Brain microvascular endothelial cell (primary cell): ENCODE measurements at places on chromosomes 3 and 15.

DNA sequence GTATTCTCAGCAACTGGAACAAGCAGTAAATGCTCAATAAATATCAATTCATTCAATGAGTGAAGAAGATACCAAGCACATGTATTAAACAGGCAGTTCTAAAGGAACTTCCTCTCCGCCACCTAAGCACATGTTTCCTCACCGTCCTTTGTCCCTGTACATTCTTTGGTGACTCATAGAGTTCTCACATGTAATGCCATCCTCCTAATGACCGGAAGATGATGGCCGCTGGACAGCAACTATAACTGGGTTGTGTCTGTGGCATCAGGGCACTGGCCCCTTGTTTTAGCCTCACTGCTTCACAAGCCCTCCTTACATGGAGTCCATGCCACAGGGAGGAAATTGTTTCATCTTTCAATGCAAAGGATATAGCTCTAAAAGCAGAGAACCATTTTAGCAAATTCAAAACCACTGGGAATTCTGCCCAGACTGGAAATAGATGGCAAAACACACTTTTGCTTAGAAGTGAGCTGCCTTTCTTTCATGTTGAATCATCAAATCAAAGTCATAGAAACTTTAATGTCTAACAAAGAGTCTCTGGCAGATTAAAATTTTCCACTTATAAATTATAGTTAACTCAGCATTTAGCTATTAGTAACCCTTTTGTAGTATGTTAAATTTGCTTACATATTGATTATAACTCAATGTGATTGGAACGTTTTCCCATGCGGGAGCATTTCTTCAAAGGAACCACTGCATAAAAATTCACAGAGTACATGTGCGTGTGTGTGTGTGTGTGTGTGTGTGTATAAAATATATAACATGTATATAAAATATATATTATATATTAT is 74.1 kb downstream of the GAP43 start:
- no peak for DNase-seq

- DNase-seq = no peak
Observed at GRCh38 chr15:42270551-42270950, 2.5 kb upstream of the GANC start.

DNA sequence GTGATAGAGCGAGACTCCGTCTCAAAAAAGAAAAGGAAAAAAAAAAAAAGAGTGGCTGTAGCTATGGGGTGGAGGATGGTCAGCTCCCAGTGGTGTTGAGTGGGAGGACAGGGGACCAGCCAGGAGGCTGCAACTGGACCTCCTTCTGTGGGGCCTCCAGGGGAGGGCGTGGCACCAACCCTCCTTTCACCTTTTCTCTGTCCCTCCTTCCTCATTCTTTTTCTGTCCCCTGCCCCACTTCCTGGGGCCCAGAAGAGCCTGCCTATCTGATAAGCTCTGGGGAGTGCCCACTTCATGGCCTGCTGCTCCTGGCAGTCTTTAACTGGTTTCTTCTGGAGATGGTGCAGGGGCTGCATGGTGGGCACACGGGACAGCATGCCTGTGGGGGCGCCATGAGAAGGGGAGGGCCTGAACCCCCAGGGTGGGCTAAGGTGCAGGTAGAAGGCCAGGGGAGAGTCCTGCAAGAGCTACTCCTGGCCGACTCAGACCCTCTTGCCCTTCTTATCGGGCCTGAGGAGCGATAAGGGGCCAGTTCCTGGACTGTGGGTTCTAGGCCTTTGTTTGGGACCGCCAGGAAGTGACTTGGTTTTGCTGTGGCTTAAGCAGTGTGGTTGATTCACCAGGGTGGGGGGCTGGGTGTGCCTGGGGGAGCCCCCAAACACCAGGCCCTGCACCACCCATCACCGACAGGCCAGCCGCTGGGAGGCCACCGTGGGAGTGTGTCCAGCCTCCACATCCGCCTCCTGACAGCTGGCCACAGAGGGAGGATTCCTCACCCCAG is 49.4 kb upstream of the FLNB start:
- DNase-seq = no peak

DNA sequence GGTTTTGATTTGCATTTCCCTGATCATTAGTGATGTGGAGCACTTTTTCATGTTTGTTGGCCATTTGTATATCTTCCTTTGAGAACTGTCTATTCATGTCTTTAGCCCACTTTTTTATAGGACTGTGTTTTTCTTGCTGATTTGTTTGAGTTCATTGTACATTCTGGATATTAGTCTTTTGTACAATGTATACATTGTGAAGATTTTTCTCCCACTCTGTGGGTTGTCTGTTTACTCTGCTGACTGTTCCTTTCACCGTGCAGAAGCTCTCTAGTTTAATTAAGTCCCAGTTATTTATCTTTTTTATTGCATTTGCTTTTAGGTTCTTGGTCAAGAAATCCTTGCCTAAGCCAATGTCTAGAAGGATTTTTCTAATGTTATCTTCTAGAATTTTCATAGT is 91.1 kb upstream of the ATP11B start:
- DNase-seq = no peak

DNA sequence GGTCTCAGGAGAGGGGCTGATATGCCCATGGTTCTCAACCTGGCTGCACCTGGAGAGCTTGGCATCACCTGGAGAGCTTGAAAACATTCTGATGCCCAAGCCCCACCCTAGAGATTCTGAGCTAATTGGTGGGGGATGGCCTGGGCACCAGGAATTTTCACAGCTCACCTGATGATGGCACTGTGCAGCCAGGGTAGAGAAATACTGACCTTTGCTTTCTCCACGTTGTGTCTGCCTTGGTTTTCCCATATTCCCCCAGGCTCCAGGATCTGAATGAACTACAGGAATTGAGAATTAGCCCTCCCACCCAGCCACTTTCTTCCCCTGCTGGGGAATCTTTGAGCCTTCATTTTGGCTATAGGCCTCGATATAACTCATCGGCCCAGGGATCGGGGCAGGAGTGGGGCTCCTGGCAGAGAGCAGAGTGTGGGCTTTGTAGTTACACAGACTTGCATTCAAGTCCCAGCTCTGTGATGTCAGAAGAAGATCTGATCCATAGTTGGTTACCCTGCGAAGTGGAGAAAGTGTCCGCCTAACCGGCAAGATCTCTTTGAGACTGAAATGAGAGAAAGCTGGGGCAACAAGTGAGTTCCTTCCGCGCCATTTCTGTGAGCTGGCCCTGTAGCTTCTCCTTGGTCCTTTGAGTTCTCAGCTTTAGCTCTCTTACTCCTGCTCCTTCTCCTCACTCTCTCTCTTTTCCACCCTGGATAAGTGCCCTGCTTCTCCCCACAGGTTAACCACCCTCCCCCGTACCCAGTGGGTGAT is 33.1 kb upstream of the UBE2Q2 start:
- DNase-seq = no peak

DNA sequence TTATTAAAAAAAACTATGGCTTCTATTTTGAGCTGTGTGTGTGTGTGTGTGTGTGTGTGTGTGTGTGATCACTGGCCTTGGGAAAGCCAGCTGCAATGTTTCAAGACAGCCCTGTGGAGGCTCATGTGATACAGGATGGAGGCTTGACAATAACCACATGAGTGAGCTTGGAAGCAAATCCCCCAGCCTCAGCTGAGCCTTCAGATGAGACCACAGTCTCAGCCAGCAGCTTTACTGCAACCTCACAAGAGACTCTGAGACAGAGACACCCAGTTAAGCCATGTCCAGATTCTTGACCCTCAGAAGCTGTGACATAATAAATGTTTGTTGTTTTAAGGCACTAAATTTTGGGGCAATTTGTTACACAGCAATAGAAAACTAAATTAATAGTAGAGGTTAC is 52.5 kb downstream of the GRK7 start:
- no peak for DNase-seq

- DNase-seq = no peak
Observed at GRCh38 chr15:59739557-59740186, 50.6 kb upstream of the BNIP2 start.

GRCh38 chr3:131551761-131552160 is 49.0 kb upstream of the MRPL3 start:
- DNase-seq = no peak

GRCh38 chr3:169091196-169091823 is 572.2 kb downstream of the MECOM start:
- DNase-seq = peak; percentile 34

DNA sequence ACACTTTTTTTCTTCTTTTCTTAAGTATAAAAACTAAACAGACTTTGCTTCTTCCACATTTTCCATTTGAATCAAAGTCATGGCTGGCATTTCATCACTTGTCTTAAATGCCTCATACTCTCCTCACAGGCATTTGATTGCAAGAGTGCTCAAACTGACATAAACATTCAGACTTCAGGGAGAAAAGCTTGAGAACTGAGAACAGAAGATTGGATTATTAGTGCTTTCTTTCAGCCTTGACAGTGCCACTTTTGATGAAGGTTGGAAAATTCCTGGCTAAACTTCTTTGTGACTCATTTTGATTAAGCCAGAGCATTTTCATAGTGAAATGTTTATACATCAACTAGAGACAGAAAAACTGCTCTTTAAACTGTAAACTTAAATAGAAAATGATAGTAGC is 544.4 kb downstream of the DIPK2A start:
- no peak for DNase-seq

DNA sequence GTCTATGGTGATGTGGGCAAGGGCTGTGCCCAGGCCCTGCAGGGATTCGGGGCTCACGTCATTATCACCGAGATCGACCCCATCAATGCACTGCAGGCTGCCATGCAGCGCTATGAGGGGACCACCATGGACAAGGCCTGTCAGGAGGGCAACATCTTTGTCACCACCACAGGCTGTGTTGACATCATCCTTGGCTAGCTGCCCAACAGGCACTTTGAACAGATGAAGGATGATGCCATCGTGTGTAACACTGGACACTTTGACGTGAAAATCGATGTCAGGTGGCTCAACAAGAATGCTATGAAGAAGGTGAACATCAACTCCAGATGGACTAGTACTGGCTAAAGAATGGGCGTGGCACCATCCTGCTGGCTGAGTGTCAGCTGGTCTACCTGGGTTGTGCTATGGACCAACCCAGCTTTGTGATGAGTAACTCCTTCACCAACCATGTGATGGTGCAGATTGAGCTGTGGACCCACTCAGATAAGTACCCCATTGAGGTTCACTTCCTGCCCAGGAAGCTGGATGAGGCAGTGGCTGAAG is 6.1 kb upstream of the USP8 start:
- no peak for DNase-seq

- no peak for DNase-seq
Observed at GRCh38 chr3:197376735-197377555, 78.5 kb upstream of the DLG1 start.
